Peyer's patch (tissue), 4 donors: ENCODE measurements at places on chromosomes 3 and 15. TPM values are rescaled to one million over a fixed set of nuclear protein-coding genes. Genes with fewer than 3 reads are reported as not detected.

MED12L gene
- 0.13 TPM for total RNA-seq

GRCh38 chr3:107848351-107848915 lies 242.4 kb downstream of the CD47 start:
- no peak overlapping the region for H3K27ac ChIP-seq
- H3K36me3 ChIP-seq = no peaks in the 10 kb centered on the region
- no peak for DNase-seq
- no peaks in the 10 kb centered on the region for H3K27me3 ChIP-seq
- no peak overlapping the region for H3K4me3 ChIP-seq
- no peaks in the 10 kb centered on the region for H3K4me1 ChIP-seq

ABHD10 gene
- 8.3 TPM for total RNA-seq

- H3K27me3 ChIP-seq = no peaks in the 10 kb centered on the region
- DNase-seq = no peak
- peaks cover 15% of the 10 kb centered on the region for H3K4me1 ChIP-seq
- no peaks in the 10 kb centered on the region for H3K36me3 ChIP-seq
- H3K27ac ChIP-seq = no peak overlapping the region
Measured at GRCh38 chr3:13233487-13234485, 160.6 kb upstream of the IQSEC1 start.

DNA sequence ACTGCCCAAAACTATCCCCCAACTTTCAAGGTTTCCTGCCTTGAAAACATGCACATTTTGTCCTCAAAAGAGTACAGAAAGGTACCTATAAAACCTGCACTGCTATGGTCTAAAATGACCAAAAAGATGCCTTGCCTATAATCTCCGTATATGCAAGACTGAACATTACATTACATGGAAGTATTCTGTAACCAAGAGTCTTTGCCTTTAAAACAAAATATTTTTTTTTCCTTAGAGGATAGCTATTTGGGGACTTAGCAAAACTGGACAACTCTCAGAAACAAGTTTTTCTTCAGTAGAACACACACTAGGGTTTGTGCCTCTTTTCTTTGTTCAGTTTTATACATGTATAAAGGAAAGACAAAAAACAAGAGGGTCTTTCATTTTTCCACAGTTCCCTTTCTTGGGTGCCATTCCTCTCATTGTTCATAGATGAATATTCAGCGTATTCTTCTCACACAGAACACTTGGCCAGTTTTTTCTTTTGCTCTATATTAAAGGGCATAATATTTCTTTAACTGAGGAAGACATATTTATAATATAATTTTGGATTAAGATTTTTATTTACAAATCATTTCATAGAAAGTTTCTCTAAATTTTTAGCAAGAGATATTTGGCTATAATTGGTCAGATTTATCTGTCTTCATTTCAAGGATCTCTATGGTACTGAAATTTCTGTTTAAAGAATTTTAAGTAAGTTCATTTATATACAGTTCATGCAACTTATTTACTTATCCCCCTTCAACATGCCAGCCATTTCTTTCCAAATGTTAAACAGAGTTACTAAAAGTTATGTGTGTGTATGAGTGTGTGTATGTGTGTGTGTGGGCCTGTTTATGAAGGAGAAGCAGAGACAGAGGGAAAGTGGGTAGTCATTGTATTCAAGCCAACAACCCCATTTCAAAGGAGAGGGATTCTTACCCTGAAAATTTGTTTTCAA lies 142.6 kb downstream of the ZBTB20 start:
- no peaks in the 10 kb centered on the region for H3K27me3 ChIP-seq
- no peak overlapping the region for H3K4me3 ChIP-seq
- H3K36me3 ChIP-seq = no peaks in the 10 kb centered on the region
- no peak for DNase-seq
- no peak overlapping the region for H3K27ac ChIP-seq
